ENCODE measurements at places on chromosomes 11 and 22.

GRCh38 chr11:116576526-116576925 is 196.3 kb downstream of the BUD13 start:
- no peak for DNase-seq

- peak; percentile 48 for DNase-seq
Measured at GRCh38 chr11:77091146-77091940, 11.3 kb upstream of the OMP start.

DNA sequence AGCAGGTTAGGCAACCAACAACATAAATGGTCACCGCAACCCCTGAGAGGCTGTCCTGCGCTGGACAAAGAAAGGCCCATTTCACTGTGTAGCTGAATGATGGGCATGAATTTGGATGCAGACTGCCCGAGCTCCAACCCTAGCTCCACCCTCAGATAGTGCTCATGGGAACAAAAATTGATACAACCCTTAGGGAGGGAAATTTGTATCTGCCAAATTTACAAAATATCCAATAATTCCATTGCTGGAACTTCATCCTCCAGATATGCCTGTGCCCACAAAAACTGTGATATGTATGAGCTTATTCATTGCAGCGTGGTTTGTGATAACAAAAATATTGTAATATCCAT is 2.0 kb downstream of the MS4A8 start:
- no peak for DNase-seq

- DNase-seq, result no peak
Measured at GRCh38 chr11:119964136-119965025, 173.5 kb downstream of the TRIM29 start.

GRCh38 chr11:48050304-48050703 is 69.9 kb downstream of the PTPRJ start:
- DNase-seq, result no peak

DNA sequence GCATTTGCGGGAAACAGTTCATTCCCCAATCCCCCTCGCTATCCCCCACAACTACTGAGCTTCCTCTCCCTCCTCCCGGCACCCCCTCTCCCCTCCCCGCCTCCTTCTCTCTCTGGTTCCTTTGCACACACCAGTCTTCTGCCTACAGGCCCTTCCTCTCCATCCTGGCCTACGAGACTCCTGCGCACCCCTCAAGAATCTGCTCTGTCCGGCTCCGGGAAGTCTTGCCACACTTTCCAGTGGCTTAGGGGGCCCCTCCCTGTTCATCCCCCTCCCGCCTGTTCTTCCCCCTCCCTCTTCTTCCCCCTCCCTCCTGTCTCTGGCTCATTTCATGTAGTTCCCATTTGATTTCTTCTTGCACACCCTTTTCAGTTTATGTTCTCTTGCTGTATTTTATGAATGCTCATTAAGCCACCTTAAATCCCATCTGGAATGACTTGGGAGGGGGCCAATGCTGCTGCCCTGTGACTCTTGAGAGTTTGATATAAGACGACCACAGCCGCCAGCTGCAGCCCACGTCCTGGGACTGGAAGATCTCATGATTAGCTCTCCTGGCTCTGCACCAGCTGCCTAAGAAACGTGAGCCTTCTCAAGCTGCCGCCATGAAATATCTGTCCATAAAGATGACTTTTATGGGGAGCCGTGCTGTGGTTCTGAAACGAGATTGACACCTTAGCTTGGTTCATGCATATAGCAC is 50.9 kb downstream of the RPS6KA4 start:
- DNase-seq, result no peak

GRCh38 chr11:59776210-59777066 is 21.3 kb downstream of the STX3 start:
- DNase-seq, result no peak

DNA sequence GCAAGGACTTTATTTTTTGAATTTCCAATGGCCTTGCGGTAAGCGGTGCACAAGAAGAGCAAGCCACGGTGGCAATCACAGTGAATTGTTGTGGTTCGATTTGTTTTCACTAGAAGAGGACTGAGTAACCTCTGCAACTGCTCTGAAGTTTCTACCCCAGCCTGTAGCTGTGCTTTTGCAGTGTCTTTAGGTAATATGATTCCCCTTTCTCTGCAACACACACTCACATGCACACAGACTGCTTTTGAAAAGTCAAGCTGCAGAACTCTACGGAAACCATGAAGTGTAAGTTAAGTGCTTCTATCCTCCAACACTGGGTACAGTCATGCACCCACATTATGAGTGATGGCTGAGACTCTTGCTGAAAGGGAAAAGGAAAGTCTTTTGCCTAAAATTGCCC is 38.4 kb downstream of the CD44 start:
- DNase-seq, result no peak

- no peak for DNase-seq
Measured at GRCh38 chr11:44321059-44321458, 11.1 kb upstream of the ALX4 start.

GRCh38 chr22:36360871-36361383 is 26.8 kb downstream of the MYH9 start:
- no peak for DNase-seq

DNA sequence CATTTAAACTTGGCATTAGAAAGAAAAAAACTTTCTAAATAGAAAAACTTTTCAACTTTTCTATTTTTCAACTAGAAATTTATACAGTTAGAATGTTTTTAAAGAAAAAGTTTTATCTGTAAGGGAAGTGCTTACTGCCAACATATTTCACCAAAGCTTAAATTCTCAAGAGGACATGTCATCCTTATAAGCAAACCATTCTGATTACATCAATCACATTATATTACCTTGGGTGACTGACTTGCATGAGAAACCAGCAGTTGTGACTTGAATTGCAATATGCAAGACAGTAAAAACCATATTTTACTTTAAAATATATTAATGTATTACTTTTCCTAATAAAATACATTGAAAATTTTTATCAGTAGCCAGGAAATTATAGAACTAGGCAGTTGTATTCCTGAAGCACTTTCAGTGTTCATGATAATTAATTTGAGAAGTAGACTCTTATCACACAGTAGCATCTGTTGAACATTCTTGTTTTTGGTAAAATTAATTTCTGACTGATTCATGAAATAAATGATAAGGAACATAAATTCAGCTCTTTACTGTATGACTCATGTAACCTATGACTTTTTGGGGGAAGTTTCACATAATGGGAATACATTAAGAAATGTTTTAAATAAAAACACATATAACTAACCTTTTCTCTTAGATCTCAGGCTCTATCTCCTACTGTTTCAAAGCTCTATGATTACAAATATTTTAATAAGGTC is 345.0 kb upstream of the CCDC179 start:
- DNase-seq, result no peak

DNA sequence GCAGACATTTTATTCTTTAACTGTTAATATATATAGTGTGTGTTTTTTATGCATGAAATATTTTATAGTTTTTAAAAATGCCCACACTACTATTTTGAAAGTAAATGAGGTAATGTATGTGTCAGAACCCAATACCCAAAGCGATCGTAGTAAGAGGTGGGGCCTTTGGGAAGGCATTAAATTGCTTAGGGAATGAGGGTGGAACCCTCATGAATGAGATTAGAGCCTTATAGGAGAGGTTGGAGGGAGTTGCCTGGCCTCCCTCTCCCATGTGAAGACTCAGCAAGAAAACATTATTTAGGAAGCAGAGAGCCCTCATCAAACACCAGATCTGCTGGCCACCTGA is 11.1 kb downstream of the KLHL35 start:
- DNase-seq, result no peak

GRCh38 chr11:120974466-120974865 is 49.4 kb upstream of the TBCEL start:
- no peak for DNase-seq

- DNase-seq, result no peak
Measured at GRCh38 chr11:115437902-115438575, 66.2 kb downstream of the CADM1 start.

GRCh38 chr22:23184764-23185113 is 4.4 kb downstream of the BCR start:
- no peak for DNase-seq
